ENCODE measurements at places on chromosomes 7 and 10.
A peak's percentile ranks its signal among the peaks of the same experiment; 100 is the strongest.

GRCh38 chr10:97673736-97674525, 13.1 kb downstream of the AVPI1 start:
- peak; percentile 74 for DNase-seq

DNA sequence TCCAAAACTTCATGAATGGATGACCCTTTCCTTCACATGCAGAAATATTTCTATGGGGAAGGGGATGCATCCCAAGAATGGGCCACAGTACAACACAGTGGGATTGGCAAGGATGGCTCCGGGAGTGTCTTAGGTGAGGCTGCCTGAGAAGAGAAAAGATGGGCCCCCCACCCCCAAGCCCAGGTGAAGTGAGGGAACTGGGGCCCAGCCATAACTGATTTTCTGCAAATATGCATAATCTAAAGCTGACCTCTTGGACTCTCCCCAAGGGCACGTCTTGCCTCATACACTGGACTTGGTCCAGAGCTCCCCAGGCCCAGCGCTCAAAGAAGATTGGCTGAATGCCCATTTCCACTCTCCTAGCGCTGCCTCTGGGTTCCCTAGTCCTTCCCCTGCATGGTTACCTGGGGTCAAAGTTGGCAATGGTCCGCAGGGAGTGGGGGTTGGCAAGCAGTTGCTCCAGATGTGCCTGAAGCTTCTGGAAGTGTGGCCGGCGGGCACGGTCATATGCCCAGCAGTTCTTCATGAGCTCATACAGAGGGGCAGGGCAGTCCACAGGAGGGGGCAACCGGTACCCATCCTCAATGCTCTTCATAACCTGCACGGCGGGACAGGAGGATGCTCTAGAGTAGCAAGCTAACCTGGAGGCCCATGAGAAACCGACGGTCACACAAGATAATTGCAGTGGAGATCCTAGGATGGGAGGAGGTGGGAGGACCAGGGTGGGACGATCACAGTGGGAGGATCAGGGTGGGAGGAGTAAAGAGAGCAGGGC, 12.3 kb downstream of the ZYX start:
- no peak for DNase-seq

DNA sequence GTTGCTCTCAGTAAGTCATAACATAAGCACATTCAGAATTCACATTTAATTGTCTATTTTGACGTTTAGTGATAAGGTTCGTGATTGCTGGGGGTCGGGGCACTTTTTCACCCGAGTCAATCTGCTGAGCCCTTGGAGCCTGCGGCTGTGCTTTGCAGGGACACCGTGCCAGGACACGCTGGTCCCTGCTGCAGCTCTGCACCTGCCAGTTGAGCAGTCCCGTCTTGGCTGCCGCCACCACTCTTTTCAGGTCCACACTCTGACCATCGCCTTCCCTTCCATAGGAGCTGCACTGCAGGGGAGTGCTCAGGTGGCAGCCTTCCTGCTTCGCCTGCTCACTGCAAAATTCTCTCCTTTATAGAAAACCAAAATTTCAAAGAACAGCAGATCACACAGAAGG, 36.4 kb downstream of the CUL1 start:
- no peak for DNase-seq

- no peak for DNase-seq
Measured at GRCh38 chr10:133156674-133157579, 3.1 kb upstream of the KNDC1 start.

DNA sequence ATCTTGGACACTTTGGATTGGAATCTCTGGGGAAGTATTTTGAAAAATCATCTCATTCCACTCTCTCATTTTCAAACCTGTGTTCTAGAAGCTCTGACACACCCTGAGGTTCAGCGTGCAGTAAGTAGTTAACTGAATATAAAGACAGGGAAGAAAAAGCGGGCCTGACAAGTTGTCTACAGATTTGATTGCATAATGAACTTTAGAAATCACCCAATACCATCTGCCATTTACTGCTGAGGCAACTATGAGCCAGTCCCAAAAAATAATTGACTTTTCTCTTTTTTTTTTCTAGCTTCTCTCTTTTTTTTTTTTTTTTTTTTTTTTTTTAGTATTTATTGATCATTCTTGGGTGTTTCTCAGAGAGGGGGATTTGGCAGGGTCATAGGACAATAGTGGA, 29.5 kb downstream of the CDC123 start:
- DNase-seq = no peak

DNA sequence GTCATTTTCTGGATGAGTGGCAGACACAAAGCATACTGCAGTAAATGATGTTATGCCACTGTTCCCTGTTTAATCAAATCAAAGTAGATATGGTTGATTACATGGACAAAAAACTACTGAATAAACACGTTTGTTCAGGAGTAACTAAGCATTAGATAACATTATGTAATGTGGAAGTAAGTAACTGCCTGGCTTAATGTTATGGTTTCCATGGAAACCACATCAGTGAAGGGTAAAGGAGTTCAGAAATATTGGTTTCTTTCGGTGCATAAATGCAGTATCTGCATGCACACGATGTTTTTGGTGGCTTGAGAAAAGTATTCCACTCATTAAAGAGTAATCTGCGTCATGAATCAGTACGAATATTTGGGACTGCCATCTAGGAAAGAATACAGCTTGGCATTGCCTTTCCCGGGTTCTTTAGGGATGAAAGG, 131.3 kb upstream of the PRKCQ start:
- DNase-seq = no peak

DNA sequence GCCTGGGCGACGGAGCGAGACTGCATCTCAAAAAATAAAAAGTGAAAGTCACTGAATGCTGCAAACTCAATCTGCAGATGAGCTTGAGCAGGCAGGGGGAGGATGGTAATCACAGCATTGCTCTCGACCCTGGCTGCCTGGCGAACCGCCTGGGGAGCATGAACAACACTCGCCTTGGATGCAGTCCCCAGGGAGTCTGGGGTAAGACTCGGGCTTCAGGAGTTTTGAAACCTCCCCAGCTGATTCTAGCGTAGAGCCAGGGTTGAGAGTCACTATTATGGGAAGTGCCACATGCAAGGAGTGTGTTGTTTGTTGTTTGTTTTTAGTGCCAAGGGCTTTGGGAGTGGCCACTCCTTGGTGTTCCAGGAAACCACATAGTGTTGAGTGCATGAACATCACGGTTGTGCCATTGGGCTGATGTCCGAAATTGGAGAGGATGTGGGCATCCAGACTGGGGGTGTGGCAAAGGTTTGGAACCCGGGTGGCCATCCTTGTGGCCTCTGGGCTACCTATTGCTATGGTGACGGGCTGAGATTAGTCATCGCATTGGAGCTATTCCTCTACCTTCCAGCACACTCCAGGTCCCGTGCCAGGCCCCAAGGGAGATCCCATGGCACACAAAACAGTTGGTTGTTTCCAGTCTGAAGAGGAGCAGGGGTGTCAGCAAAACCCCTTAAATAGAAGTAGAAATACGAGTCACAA, 92.6 kb downstream of the RGS10 start:
- DNase-seq = peak; percentile 89

GRCh38 chr10:71952745-71953144, 11.4 kb upstream of the CHST3 start:
- no peak for DNase-seq

- DNase-seq = peak; percentile 69
Measured at GRCh38 chr10:99834410-99834809, 52.0 kb downstream of the ABCC2 start.

- DNase-seq = no peak
Measured at GRCh38 chr10:101839002-101839401, 4.6 kb downstream of the KCNIP2 start.

GRCh38 chr7:154853063-154853726, 149.7 kb downstream of the PAXIP1 start:
- DNase-seq = no peak

DNA sequence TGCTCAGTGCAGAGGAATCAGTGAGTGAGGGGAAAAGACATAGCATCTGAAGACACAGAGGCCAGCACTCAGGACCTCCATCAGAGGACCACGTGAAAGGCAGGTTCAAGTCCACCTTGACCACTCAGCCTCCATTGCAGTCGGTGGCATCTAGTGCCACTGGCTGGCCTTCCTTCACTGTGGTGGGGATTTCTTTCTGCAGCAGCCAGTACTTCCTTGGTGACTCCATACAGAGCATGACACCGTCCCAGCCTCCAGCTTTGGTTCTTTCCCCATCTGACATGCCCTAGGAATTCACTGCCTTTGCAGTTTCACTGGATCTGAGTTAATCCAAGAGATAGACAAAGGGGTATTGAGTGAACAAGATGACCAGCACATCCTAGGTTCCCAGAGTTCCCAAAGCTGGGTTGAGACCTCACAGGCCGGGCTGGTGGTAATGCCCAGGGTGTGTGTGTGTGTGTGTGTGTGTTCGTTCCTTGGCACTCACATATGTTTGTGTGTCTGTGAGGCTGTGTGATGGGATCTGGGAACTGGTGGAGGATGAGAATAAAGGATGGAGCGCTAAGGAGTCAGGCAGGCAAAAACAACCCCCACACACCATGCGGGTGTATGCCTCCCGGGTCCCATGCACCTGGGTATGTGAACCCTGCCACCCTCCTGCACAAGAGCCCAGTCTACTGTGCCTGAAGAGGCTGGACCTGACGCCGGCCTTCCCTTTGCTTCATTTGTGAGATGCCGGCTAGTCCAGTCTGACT, 57.8 kb downstream of the SYPL1 start:
- no peak for DNase-seq

DNA sequence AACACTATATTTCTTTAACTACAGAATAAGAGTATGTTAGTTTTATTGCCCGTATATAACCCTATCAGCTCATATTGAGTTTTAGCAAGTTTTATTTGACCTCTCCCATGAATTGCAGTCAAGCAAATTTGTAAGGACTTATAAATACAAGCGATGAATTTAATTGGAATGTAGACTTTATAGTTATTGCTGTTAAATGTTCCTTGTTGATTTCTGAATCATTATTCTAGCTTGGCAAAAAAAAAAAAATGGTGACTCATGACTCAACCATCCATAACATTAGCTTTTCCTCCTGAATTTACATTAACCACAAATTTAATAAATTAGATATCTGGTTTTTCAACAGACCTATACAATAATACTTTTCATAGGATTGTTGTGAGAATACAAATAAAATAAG, 334.0 kb upstream of the LRRTM3 start:
- peak; percentile 68 for DNase-seq
